A673 (cell line): ENCODE measurements at places on chromosomes 4 and X.

- DNase-seq: no peak
Measured at GRCh38 chr4:153019906-153020305, 83.8 kb downstream of the FHDC1 start.

DNA sequence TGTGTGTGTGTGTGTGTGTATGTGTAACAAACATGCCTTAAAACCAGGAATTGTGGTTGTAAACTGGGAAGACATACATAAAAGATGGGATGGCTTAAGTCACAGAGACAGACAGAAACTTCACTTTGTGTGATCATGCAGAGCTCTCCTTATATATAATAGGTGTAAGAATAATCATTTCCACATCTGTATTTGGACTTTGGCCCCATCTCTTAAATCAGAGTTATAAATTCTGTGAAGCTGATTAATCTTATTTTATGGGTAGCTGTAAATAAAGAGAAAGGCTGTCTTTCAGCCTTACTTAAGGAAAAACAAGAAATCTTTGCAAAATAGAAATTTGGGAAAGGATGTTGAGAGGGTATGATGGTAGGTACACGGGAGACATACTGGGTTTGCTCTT lies 174.6 kb upstream of the PITX2 start:
- DNase-seq: no peak

GRCh38 chrX:22063284-22063683 lies 31.2 kb downstream of the PHEX start:
- no peak for DNase-seq

GRCh38 chr4:185256446-185256845 lies 47.0 kb downstream of the SNX25 start:
- no peak for DNase-seq

DNA sequence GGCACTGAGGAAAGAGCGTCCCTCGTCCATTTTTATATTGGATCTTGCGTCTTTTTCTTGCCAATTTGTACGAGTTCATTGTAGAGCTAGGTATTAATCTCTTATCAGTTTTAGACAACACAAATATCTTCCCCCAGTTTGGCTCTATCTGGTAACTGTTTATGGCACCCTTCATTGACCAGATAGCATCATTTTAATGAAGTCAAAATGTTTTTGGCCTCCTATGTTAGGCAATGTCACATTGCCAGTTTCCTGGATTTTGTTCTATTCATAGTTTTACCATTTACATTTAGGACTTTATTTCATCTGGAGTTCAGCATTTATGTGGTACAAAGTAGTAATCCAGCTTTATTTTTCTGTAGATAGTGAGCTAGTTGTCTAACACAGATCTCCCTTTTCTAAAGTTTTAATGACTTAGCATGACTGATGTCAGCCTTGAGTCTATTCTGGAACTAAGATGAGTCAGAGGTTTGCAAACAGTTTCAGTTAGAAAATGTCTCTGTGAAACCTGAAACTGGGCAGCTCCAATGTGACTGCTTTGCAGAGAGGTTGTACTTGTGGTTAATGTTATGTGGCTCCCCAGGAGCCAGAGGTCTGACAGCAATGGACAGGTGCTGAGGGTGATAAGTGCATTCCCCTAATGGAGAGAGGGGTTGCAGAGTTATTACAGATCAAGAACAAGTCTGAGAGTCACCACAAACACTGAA lies 5.3 kb upstream of the STBD1 start:
- DNase-seq: no peak

- no peak for DNase-seq
Measured at GRCh38 chrX:6049132-6049531, 179.5 kb downstream of the NLGN4X start.

DNA sequence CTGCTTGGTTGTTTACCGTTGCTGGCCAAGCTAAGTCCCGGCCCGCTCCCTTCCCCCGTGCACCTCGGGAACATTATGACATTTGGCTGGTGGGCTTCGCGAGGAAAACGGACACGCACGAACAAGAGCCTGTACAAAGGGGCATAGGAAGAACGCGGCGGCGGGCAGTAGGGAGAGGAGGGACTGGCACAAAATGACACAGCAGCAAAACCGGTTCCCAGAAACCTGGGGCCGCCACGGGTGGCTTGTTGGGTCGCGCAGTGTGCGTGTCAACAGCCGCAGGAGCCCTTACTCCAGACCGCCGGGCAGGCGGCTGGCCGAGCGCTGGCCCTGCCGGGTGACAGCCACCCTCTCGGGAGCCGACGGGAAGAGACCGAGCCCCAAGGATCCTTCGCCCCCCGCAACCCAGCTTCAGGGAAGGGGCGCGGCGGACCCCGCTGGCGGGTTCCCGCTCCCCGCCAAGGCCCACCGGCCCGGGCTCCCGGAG lies 1.6 kb upstream of the LIN54 start:
- DNase-seq: peak; percentile 9

DNA sequence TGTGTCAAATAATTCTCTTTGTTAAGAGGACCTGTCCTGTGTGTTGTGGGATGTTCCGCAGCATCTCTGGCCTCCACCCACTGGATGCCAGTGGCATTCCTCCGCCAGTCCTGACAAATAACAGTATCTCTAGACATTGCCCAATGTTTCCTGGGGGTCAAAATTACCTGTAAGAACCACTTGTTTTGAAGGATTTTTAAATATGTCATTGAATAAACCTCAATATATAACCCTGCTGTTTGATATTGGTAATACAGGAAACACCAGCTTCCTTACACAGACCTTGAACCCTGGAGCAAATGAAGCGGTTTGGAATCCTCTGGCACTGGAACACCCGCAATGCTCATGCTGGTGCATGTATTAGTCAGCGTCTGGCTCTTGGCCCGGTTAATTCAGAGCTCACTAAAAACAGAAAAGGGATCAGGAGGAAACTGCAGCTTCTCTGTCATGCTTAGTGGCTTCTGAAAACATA lies 101.3 kb downstream of the TBL1X start:
- DNase-seq: peak; percentile 80

DNA sequence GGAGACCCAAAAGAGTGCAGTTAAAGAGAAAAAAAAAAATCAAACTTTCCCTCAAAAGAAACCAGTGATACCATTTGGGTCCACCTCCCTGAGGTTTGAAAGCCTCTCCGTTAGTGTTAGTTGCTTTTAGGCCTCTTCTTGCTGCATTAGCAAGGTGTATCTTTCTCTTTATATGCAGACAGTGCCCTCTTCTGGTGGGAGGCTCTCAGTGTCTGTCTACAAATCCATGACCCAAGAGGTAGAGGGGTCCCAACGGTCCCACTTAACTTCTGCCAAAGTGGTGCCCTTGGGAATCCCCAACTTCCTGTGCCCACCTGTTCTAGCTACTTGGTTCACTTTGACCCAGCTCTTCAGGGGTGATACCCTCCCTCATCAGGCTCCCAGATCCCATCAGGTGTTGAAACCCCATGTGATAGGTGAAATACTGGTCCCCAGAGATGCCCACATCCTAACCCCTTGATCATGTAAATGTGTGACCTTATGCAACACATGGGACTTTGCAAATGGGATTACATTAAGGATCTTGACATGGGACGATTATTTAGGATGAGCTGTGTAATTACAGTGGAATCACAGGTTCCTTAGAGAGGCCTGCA lies 63.7 kb upstream of the CD99 start:
- DNase-seq: peak; percentile 74

GRCh38 chrX:69264158-69264581 lies 98.9 kb upstream of the PJA1 start:
- DNase-seq: no peak

- DNase-seq: no peak
Measured at GRCh38 chrX:80184854-80185253, 170.3 kb downstream of the TBX22 start.

- DNase-seq: no peak
Measured at GRCh38 chr4:163588532-163588931, 94.0 kb downstream of the TMA16 start.

DNA sequence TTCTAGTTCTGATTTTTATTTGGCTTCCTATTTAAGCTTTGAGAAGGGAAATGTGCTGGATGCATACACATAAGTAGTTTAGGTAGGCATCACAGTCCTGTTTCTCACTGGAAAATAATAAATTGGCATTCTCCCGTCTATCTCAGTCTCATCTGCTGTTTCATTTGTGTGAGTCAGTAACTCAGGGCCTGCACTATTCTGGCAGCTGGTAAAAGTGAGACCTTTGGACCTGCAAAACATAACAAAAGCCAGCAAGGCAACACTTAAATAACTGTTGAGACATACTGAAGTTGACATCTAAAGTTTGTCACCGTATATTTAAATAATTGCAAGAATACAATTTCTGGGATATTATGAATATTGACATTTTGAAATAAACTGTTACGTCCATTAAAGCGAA lies 8.6 kb upstream of the UBQLN2 start:
- no peak for DNase-seq

DNA sequence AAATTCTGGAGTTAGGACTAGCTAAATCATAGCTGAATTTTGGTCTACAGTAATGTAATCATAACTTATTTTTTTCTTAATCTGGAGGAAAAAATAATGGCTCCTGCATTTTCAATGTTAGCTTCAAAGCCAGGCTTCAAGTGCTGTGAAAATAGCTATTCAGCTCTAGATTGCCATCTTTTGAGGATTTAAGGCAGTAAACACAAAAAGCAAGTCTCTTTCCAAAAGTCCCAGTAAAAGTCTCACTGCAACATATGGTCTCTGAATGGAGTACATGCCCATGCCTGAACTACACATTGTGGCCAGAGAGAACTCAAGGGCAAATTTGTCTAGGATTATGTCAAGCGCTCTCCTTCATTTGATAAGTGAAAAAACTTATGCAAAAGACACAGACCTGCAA lies 720.9 kb downstream of the FSTL5 start:
- no peak for DNase-seq

GRCh38 chrX:150450519-150451177 lies 87.5 kb downstream of the MAMLD1 start:
- peak; percentile 10 for DNase-seq

DNA sequence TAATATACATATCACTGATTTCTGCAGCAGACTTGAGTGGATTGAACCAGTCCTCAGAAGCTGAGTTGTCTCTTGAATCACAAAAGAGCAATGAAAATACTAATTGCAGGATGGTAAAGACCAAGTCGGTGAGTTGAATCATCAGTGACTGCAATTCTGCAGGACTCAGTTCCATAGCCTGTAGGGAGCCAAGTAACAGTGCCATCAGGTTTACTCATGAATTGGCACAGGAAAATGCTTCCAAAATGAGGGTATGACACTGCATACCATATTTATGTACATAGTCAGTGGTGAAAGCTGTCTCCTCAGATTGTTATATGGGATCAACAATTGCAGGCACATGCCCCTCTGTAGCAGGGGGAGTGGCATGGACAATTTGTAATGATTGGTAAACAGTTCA lies 192.8 kb downstream of the CCNG2 start:
- no peak for DNase-seq

- peak; percentile 23 for DNase-seq
Measured at GRCh38 chrX:46407753-46408130, 137.5 kb downstream of the ZNF674 start.

DNA sequence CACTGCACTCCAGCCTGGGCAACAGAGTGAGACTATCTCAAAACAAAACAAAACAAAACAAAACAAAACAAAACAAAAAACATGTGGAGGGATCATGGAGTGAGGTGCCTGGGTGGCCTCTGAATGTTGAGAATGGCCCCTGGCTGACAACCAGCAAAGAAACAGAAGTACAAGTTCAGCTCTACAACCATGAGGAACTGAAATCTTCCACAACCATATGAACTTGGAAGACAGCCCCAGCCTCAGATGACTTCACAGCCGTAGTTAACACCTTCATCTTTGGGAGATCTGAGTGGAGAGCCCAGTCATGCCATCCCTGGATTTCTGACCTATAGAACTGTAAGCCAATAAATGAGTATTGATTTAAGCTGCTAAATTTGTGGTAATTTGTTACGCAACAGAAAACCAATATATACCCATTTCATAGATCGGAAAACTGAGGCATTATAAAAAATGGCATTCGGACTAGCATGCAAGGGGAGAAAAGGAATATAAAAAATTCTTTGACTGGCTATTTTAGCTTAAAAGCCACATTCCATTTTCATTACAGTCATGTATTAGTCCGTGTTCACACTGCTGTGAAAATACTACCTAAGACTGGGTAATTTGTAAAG lies 138.7 kb upstream of the RAPGEF2 start:
- no peak for DNase-seq

DNA sequence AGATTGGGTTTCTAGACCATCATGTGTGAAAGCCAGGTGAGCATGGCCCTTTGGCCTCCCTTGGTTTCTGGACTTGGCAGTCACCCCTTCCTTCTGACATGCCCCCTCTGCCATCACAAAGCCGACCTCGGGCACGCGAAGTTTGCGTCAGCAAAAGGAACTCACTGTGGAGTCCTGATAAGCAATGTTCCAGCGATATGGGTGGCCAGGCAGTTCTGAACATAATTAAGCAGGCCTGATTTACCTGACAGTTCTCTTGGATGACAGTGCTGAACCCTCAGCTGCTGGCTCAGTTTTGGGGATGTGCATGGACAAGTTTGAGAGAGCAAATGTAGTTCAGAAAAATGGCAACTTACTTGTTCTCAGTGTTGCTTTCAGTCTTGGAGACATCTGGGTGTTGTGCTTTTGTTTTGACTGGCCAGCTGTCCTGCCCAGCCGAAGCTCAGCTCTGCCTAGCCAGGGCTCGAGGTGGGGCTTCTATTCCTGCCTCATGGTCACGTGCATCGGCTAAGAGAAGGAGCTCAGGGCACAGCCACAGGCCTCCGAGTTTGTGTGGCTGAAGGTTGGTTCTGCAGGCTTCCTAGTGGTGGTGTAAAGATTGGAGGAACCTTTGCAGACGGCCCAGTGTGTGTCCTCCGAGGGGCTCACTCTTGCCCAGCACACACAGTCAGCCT lies 78.3 kb downstream of the CLDN34 start:
- DNase-seq: no peak

GRCh38 chr4:150078041-150078578 lies at the start of gene DCLK2:
Gene DCLK2, plus strand, starts transcription at chr4:150078445. Its CDS starts 583 bp downstream, at chr4:150079028.
- DNase-seq: peak; percentile 85

- no peak for DNase-seq
Measured at GRCh38 chr4:186536285-186536684, 19.1 kb downstream of the MTNR1A start.

DNA sequence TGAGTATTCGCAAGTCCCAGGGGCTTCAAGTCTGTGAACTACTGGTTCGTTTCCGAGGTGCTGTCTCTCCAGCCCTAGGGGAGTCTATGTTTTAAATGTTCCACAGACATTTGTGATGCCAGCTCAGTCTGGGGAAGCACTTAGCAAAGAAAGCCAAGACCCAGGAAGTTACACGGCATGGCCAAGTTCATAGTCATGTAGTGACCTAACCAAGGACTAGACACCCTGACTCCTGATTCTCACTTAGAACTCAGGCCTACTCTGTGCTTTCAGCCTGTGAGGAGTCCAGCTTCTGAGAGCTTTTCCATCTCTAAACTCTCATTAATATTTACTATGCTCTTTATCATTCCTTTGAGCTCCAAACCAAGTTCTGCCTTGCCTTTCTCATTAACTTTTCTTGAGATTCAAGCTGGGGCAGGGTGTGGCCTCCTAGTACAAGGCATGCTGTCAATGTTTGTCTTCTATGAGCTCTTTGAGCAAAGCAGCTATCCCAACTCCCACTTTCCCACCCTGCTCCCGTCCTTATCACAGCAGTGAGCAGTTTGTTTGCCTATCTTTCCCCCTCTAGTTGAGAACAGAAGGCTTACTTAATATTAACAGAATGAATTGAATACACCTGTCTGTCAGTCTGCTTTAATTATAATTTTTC lies 105.4 kb upstream of the FAM9C start:
- DNase-seq: no peak

- peak; percentile 57 for DNase-seq
Measured at GRCh38 chrX:17374619-17375366, at the start of gene NHS. Gene NHS, plus strand, starts transcription at chrX:17375200. Its CDS starts 558 bp downstream, at chrX:17375758.
